Activated CD8-positive, alpha-beta memory T cell treated with anti-CD3 and anti-CD28 coated beads, Interleukin-2, amount 50 U/mL, for 4 hours (primary cell): ENCODE measurements at places on chromosomes 16 and 17.

GRCh38 chr16:74463888-74464287, 42.6 kb upstream of the CLEC18B start:
- DNase-seq = no peak

DNA sequence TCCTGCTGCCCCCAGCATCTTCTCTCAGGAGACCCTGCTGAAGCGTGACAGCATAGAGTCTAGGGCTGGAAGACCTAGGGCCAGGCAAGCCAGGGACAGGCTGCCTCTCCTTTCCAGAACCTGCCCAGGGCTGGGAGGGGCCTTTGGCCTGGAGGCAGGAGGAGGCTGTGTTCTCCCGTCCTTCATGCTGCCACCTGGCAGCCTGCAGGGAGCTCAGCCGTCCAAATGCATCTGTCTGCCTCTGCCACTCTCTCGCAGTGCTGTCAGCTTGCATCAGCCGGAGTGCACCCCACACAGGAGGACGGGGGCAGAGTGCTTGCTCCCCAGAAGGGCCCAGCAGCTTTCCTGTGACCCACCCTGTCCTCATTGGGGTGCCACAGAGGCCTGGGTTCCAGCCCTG, 31.3 kb downstream of the ARHGAP23 start:
- DNase-seq = no peak

DNA sequence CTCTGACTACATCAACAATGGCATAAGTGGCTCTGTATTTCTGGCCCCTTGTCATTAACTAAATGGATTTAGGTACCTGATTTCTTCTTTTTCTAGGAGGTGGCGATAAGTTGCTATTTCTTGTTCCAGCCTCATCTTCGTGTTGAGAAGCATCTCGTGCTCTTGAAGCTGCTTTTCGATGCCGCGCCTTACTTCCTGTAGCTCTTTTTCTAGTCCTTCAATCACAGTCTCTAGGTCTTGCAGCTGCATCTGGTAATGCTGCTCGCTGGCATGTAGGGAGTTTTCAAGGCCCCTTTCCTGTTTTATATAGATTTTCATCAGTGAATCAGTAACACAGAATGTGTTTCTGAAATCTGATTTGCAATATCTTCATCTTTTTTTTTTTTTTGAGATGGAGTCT, 5.1 kb downstream of the KRT222 start:
- DNase-seq = no peak

DNA sequence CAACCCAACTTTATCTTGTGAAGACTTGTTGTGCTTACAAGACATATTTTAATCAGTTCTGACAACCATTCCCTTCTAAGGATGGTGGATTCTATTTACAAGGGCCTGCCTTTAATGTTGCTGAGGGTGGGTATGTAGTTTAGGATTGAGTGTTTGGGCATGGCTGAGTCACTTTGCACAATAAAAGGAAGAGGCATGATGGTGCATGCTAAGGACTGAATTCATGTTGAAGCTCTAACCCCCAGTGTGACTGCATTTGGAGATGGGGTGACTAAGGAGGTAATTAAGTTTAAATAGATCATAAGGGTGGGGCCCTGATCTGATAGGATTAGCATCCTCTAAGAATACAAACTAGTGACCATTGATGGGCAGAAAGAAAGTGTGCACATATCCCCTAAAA, 196.1 kb upstream of the HS3ST3A1 start:
- DNase-seq = no peak

- no peak for DNase-seq
Measured at GRCh38 chr17:44530896-44531418, 26.3 kb upstream of the FZD2 start.

GRCh38 chr17:28710861-28711722, 596 bp downstream of the PROCA1 start:
- DNase-seq = peak; percentile 88
